ENCODE measurements at places on chromosomes 4 and X.

DNA sequence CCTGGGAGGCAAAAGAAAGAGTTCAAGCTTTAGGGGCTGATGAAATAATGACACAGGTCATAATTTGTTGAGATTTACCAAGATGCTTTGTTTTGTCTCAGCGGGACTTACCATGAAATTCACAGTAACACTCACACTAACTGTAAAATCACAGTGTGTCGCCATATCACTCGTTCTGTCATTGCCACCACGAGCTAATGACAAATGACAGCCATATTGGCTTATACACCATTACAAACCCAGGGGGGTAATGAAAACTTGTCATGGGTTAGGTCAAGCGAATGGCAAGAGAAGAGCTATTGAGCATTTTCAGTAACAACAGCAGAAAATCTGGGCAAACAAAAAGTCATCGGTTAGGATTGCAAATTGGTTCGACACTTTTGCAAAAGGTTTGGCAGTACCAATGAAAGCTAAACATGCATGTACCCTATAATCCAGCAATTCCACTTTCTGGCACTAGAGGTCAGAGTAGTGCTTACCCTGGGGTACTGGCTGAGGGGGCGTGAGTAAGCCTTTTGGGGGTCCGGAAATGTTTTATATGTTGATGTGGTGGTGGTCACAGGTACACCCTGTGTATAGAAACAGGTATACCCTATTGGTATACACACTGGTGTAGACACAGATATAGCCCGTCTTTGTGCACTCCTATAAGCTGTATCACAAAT lies 83.9 kb upstream of the RAI2 start:
- no peak for DNase-seq

DNA sequence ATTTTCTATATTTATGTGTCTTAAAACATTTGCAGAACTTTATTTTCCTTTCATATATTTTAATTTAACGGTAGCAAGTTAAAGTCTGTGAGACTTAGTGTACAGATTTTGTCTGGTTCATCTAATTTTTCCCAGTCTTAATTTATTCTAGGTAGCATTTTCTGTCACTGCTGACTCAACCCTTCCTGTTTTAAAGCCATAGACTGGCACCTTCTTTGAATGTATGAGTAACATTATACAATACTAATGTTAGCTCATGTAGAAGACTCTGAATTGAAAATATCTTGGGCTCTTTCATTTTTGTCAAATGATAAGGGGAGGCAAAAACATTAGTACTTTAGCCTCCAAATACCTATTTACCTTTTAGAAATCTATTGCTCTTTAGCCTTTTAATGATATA lies 43.6 kb downstream of the BLTP1 start:
- no peak for DNase-seq

DNA sequence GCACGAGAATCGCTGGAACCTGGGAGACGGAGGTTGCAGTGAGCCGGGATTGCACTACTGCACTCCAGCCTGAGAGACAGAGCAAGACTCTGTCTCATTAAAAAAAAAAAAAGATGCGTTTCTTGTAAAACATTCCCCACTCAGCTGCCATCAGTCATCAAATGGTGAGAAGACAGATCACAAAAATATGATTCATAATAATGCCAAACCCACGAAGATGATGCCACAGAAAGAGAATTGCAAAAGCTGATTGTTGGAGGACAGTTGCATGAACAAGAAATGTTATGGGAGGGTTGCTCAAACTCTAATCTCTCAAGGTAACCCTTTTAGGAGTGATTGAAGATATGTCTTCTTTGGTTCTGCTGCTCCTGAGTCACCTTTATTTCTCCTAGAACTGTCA lies 21.4 kb upstream of the SMIM14 start:
- DNase-seq, result no peak

DNA sequence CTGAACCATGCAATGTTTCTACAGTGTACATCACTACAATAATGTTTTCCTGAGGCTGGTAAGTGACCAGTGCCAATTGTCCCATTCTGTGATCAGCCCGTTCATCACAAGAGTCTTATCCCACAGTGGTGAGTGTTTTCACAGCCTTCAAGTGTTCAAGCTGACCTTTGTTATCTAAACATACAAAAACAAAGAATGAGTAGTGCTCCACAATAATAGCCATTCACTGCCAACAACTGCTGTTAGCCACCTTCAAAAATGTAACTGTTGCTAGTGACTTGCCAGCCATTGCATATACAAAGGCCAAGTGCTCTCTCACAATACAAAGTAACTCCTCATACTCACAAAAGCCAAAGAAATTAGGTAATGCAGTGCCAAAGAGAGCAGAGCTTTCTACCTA lies 1084.1 kb downstream of the FAM133A start:
- DNase-seq, result no peak

GRCh38 chrX:105228602-105229001 lies 8.1 kb upstream of the TEX13A start:
- no peak for DNase-seq

- DNase-seq, result no peak
Observed at GRCh38 chr4:8010618-8011017, 71.0 kb upstream of the AFAP1 start.

DNA sequence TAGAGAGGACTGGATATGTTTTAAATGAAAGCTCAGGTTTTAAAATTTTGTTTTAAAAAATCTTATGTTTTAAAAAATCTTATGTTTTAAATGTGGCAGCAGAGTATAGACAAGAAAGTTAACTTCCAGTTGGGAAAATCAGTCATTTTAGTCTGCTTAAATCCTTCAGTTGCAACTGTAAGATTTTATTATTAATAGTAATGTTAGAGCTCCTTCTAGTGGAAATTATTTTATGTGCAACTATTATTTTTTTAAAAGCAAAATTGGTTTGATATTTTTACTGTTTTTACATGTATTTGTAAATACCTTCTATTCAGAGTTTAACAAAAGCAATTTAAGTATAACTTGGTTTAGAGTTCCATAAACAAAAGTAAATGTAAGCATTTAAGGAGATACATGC lies 8.5 kb upstream of the NUDT6 start:
- no peak for DNase-seq

GRCh38 chrX:93695981-93696380 lies 22.0 kb downstream of the FAM133A start:
- no peak for DNase-seq

- DNase-seq, result no peak
Observed at GRCh38 chrX:135194684-135195083, 23.5 kb upstream of the CT55 start.

DNA sequence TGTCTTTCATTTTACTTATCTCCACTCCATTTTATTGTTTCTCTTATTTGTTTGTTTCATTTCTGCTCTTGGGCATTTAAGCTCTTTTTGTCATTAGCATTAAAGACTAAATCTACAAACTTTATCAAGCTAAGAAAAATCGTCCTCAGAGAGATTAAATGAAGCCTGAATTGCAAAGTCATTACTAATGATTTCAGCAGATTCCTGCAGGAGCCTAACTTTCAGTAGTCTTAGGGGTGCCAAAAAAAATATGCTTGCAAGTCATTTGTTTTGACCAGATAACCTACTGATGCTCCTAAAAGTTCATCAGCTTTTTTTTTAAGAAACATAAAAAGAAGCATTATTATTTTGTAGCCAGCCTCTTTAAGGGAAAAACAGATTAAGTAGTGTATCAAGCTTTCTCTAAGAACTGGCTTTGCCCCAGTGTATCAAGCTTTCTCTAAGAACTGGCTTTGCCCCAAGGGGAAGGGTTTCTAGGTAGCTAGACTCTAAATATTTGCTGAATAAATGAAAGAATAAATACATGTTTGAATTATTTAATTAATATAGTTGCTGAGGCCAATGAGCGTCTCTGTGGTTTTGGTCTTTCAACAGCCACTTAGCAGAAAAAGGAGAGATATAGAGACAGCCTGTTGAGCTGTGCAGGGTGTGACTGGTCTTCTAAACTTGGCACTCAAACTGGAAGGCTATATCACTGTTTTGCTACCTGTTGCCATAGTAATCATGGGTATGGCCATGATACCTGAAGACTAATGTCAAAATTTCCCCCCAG lies 174.2 kb downstream of the BTC start:
- no peak for DNase-seq

DNA sequence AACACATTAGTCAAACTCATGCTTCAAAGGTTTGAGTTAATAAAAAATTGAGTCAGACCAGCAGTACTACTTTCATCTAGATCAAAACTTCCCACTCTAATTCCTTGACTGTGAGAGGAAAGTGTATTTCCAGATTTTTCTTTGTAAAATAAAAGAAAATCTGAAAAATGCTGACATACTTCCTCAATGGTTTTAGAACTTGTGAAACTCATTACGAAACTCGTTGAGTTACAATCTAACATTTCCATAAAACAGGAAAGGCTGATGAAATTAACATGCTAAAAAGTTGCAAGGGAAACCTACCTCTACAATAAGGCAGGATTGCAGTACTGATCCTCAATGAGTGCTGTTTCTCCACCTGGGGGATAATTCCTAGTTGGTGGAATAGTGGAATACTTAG lies 217.8 kb upstream of the HCCS start:
- no peak for DNase-seq

- DNase-seq, result no peak
Observed at GRCh38 chrX:18654875-18655836, 16.8 kb downstream of the RS1 start.

- DNase-seq, result no peak
Observed at GRCh38 chrX:24890677-24891076, 125.1 kb downstream of the ARX start.

DNA sequence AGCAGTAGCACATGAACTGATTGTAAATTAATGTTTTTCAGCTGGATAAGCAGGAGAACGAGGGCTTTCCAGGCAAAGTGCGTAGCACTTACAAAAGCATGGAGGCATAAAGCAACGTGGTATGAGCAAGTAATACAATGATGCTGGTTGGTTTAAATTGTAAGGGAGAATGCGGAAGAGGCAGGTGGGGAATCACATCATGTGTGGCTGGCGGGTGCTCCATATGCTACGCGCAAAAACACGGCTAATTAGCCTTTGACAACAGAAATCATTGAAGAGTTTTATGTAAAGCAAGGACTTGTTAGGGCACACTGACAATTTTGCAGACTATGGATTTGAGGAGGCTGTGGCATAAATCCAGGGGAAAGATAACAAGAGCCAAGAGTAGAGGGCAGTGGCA lies 14.6 kb downstream of the SYTL4 start:
- no peak for DNase-seq

DNA sequence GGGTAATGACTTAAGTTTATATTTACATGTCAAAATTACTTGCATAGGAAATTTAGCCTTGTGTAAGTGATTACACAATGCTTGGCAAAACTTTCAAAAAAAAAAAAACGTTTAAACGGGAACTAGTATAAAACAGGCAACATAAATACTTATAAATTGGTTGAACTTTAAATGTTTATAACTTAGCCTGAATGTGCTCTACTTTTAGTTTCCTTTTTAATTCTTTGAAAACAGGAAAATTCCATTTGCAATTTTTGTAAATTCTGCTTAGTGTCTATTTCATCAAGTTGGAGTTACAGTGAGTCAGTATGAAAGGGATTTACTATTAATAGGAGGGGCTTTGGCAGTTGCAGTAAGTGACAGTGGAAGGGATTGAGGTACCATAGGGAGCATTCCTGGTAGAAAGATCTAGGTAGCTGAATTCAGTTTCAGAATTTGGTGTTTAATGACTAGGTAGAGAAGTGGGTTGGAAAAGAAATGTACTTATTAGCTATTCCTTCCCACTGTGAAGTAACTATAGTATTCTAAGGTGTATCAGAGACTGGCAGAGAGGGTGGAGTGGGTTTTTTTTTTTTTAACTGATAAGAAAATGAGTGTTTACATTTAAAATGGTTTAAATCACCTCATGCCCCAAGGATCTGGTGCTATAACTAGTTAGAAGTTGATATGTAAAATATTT lies 2.8 kb downstream of the STAG2 start:
- DNase-seq, result no peak

DNA sequence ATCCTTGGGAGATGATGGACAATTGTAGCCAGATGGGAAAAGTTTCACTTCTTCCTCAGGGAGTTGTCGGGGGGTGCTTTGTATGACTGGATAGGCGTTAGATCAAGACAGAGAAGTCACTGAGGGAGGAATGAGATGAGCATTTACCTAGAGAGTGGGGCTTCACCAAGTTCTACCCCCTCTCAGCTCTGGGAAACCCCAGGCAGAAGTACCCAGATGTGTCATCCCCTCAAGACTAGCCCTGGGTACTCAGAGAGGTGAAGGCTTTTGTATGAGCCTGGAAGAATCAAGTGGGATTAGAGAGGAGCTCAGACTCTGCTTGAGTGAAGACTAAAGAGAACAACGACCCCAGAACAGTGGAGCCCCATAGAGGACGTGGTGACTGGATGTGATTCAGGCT lies 1.9 kb downstream of the MAGEB1 start:
- DNase-seq, result no peak

GRCh38 chr4:19941434-19941833 lies 310.3 kb upstream of the SLIT2 start:
- no peak for DNase-seq

GRCh38 chr4:23348789-23349498 lies 540.9 kb downstream of the PPARGC1A start:
- no peak for DNase-seq

DNA sequence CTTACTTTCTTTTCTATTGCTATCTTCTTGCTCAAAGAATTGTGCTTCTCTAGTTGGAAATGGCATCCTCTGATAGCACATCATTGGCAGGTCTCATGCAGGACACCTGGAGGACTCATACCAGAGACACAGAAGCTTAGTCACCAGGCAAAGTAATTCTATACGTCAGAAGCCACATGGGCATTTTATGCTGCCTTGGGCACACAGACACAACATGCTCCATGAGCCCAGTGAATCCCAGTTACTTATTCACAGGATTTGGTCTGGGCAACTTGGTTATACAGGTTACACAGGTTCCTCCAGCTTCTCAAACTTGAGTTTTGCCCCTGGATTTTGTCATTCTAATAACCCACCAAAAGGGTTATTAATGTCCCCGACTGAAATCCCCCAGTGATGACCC lies 7.1 kb downstream of the RASSF6 start:
- no peak for DNase-seq

DNA sequence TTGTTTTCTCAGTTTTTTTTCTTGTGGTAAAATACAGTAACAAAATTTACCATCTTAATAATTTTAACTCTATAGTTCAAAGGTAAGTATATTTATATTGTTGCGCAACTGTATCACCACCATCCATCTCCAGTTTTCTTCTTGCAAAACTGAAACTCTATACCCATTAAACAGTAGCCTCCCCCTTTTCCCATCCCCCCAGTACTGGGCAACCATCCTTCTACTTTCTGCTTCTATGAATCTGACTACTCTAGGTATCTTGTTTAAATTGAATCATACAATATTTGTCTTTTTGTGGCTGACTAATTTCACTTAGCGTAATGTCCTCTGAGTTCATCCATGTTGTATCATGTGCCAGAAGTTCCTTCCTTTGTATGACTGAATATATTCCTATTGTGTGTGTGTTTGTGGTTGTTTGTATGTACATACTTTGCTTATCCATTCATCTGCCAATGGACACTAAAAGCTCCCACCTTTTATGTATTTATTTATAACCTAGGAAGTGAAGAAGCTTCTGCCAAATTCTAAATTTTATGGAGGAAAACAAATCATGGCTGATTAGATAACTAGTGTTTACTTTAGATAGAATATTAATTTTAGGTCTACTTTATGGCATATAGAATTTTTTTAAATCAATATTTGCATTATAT lies 10.0 kb downstream of the ABHD18 start:
- DNase-seq, result no peak

- DNase-seq, result no peak
Observed at GRCh38 chr4:140755774-140756318, 339 bp downstream of the TBC1D9 start.

- no peak for DNase-seq
Observed at GRCh38 chr4:183263787-183264386, 56.2 kb downstream of the CLDN22 start.

GRCh38 chr4:30385650-30386049 lies 334.5 kb upstream of the PCDH7 start:
- no peak for DNase-seq

- no peak for DNase-seq
Observed at GRCh38 chr4:87783781-87784180, 15.6 kb upstream of the IBSP start.

Data from stimulated activated CD4-positive, alpha-beta T cell treated with anti-CD3 and anti-CD28 coated beads, Interleukin-12 subunit alpha, Interleukin-12 subunit beta, amount 100 ng/mL, for 24 hours (primary cell).